Ovary (tissue), 10 donors: ENCODE measurements at places on chromosomes 11 and 22. TPM values are rescaled to one million over a fixed set of nuclear protein-coding genes. Genes with fewer than 3 reads are reported as not detected.

KDM4D gene
- polyA plus RNA-seq: 0.68 TPM

SMC1B gene
- not detected for polyA plus RNA-seq

MMP8 gene
- 0.02 TPM for polyA plus RNA-seq

DNA sequence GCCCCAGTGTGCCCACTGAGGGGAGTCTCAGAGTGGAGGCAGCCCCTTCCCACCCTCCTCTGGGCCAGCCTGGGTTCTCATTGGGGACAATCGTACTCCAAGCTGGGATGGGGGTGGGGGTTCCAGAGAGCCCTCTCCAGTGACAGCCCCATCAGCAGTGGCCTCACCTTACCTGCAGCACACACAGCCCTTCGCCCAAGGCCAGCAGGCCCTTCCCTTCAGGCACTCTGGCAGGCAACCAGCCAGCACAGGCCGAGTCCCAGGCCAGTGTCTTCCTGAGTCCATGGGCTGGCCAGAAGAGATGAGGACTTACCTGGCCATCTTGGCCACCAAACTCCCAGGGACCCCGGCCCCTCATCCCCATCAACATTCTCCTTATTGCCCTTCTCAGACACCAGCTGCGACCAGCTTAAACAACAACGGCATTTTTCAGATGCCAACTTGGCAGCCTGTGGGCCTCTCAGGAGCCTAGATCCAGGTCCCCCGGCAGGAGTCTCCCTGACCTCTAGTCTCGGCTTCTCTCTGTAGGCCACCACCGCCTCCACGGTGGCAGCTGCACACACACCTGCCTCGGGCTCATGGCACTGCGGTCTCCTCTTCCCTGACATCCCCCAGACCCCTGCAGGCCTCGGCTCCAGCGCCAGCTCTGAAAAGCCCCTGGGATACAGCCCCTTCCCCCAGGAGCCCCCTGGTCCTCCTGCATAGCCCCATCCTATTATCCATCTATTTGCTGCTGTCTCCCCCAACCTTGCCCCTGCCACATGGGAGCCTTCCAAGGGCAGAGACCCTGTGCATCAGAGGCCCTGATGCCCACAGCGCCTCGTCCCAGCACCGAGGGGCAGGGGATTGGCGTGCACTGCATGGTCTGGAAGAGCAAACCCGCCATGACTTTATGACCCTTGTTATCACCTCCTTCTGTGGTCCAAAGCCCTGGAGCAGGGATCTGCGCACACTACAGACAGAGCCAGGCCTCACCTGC lies 111.2 kb upstream of the FGF3 start:
- no peak for DNase-seq

DNA sequence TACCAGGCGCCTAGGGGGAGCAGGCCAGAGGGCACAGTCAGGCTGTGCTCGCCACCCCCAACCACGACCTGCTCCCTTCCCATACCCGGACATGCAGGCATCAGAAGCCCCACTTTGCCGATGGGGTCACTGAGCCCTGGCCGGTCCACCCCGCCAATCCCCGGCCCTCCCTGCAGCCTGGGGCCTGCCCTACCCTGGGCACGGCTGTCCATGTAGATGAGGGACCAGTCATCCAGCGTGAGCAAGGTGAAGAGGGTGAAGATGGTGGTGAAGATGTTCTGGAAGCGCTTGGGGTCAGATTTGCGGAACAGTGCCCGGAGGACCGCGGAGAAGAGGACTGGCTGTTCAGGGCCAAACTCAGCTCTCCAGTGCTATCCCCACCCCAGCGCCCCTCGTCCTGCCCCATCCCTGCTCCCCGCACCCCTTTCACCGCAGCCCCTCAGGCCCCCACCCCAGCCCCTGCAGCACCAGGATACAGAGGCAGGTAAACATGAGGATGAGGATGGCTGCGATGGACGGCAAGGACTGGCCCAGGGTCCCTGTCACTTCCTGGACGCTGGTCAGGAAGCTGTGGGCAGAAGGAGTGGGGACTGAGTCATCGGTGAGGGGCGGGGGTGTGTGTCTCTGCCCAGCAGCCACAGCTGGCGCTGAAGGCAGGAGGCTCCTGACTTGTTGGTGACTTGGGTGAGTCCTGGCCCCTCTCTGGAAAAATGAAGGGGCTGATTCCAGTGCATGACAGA lies 5.5 kb downstream of the CATSPER1 start:
- no peak for DNase-seq

DNA sequence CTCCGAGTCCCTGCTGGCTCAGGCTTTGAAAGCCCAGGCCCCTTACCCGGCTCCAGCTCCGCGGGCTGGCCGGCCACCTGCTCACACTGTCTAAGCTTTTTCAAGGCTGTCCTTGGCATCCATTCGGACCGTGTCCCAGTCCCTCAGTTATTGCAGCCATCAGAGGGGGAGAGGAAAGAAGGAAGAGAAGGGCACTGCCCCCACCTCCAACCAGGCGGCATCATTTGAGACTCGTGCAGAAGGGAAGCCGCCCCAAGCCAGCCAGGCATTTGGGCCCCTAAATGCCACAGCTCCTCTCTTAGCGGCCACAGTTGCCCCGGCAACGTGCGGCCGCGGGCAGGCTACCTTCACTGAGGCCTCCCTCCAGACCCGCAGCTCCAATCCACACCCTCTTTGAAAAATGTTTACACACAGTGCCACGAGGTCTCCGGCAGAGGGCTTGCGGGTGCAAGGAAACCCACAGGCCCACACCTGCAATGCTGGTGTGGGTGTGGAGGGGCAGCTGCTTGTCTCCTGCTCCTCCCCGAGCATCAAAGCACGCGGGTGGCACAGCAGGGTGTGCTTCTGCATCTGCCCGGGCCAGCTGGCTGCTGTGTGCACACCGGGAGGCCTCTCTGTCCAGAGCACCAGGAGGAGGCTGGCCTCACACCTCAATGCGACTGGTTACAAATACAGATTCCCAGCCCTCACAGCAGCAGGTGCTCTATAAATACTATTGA lies 124.4 kb downstream of the CTTN start:
- no peak for DNase-seq

GRCh38 chr22:42646569-42647525 lies 2.3 kb downstream of the CYB5R3 start:
- DNase-seq: peak; percentile 65

DNA sequence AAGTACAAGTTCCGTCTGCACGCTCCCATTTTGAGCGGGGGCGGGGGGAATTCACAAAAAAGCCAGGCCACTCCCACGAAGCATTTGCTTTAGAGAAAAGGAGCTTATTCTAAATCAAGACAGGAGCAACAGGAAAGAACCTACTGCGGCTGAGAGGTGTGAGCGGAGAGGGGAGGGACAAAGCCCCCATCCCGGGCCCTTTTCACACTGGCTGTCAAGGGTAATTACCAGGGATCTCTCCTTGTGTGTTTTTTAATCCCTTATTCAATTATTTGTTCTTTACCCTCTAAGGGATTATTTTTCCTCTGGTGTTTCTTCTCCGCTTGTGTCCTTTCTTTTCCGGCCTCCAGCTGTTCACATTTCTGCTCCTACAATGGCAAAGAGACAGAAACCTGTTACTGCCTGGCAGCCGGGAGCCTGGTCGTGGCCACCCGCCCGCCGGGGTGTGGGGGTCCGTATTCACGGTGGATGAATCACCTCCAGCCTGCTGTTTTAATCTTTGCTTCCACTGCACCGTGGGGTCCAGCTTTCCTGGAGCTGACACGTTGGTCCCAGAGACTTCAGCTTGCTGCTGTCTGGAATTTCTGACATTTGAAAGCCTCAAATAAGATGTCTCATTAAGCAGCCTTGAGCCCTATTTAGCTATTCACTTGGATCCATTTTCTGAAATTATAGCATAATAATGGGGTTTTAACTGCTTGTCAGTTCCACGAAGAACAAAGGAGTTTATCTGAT lies 61.4 kb upstream of the FADD start:
- DNase-seq: peak; percentile 37

DNA sequence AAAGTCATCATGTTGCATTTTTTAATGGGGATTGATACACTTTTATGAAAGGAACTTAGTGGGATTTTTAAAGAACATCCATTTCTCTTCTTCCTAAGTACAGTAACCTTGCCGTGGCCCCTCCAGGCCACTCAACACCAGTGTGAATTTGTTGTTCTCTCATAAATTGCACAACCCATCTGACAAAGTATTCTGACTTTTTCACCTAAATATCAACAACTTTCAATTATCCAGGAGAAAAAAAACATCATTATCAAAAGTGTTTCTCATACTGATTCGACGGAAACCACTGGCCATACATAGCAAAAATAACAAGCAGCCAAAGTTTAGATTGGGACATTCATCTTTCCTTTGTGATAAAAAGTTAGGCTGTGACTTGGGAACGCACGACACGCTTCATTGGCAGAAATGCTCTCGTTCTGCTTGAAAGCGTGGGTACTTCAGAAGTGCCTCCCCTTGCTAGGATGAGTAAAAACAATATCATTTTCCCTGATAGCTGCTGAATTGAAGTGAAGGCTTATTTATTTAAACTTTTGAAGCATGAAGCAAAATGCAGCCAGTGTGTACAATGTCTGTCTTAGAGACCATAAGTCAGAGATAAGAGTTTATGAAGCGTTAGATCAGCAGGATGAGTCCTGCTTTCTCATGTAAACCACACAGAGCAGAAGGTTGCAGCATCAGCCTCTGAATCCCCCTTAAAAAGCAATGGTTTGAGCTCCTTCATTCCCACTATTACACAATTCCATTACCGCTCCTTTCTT lies 20.6 kb upstream of the EIF3M start:
- no peak for DNase-seq

GRCh38 chr22:48701296-48702030 lies 1126.2 kb downstream of the BRD1 start:
- no peak for DNase-seq

GRCh38 chr11:21225860-21226259 lies 556.5 kb downstream of the NELL1 start:
- no peak for DNase-seq

GRCh38 chr11:122342089-122342744 lies 226.2 kb upstream of the BLID start:
- DNase-seq: no peak

DNA sequence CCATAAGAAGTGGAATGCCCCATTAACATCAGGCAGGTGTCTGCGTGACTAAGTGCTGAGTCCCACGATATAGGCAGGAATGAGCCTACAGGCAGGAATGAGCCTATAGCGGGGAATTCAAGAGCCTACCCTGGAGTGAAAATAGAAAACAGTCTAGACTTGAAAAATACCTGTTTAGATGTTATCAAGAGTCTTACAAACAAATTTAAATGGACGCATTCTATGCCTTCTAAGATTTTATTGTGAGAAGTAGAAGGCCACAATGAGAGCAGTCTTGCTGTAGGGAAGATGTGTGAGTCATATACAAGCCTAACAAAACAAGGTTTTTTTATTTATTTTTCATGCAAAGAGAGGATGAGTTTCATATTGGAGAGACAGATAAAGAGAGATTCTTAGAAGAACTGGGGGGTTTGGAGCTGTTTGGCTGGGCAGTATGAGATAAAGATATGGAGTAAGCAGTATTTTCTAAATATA lies 200.8 kb upstream of the ZC3H12C start:
- DNase-seq: no peak

DNA sequence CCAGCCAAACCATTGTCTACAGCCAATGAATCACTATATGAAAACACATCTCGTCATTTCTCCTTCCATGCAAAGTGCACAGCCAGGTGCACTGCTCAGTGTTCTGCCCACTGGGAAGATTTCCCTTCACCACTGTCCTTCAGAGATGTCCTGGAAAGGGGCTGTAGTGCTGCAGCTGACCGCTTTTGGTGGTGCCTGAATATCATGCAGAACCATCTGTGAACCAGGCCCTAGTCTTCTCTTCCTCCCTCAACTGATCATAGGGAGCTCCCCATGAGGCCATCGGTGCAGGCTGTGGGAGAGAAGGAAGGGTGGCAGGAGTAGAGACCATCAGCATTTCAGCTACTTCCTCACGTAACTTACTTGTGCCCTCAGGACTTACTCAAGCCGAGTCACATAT lies 70.2 kb downstream of the GAB4 start:
- no peak for DNase-seq
